Transverse colon (tissue), 4 donors: ENCODE measurements at places on chromosomes 1 and 21. TPM values are rescaled to one million over a fixed set of nuclear protein-coding genes. Genes with fewer than 3 reads are reported as not detected.
A peak's percentile ranks its signal among the peaks of the same experiment; 100 is the strongest.

DNA sequence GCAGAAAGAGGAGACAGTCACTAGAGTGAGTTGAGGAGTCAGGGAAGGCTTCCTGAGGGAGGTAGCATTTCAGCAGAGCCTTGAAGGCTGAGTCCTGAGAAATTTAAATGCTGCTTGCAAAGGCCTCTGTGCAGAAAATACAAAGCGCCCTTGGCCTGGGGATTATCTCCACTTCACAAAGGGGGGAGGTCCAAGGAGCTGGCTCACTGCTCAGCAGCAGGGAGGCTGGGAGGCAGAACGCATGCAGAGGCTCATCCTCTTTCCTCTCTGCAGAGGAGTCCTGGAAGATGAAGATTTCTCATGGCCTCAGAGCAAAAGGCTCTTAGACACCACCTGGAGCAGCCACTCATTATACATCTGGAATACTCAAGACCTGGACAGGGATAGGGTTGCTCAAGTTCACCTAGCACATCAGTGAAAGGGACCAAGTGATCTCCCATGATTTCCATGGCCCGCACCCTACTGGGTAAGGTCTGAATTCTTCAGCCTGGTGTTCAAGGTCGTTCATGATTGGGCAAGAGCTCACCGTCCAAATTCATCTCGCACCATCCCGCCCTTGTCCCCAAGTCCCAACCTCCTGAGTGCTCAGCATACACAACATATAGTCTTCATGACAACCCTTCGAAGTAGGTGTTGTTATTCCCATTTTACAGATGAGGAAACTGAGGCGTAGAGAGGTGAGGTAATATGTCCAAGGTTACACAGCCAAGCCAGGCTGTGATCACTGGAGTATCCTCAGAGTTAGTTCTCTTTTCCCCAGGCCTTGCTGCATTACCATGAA is 9.0 kb downstream of the SLC1A7 start:
- DNase-seq = no peak
- no peak overlapping the region for H3K4me3 ChIP-seq
- no peak overlapping the region for H3K27ac ChIP-seq
- H3K4me1 ChIP-seq = peaks cover 9% of the 10 kb centered on the region
- H3K27me3 ChIP-seq = no peaks in the 10 kb centered on the region
- H3K36me3 ChIP-seq = no peaks in the 10 kb centered on the region

DNA sequence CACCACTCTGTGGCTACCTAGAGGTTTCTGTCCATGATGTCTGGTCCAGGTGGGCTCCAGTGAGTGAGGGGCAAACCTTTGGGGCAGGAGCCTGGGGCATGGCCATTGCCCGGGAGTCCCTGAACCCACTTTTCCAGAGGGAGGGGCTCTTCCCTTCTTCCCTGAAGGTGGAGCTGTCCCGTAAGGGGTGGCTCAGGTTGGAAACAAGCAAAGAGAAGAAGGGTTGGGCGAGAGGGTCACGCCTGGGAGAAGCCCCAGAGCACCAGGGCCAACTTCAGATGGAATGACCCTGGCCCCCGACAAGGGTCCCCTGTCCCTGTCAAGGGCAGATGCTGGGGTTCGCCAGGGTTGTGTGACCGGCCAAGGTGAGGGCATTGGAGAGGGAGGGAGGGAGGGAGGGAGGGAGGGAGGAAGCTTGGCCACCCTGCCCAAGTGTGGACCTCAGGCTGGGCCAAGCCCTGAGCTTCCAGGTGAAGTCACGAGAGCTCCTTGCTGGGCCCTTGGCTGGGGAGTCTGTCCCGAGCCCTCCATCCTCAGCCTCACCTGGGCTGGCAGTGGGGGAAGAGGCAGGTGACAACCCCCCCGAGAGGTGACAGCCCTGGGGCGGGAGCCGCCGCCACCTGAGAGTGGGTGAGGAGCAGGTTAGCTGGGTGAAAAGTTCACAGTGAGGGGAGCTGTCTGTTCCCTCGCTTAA is 69.6 kb downstream of the DHRS3 start:
- no peak for DNase-seq
- H3K27ac ChIP-seq = peak overlapping the region; percentile 80
- no peaks in the 10 kb centered on the region for H3K27me3 ChIP-seq
- H3K4me3 ChIP-seq = no peak overlapping the region
- peaks cover 20% of the 10 kb centered on the region for H3K4me1 ChIP-seq

The CD34 gene
- 85.2 TPM for total RNA-seq

GRCh38 chr1:41803656-41804055 is 115.1 kb downstream of the HIVEP3 start:
- H3K4me3 ChIP-seq = no peak overlapping the region
- H3K36me3 ChIP-seq = no peaks in the 10 kb centered on the region
- H3K27me3 ChIP-seq = no peaks in the 10 kb centered on the region
- DNase-seq = no peak
- H3K4me1 ChIP-seq = no peaks in the 10 kb centered on the region
- no peak overlapping the region for H3K27ac ChIP-seq

The ESRRG gene
- 0.32 TPM for total RNA-seq

The NRAS gene
- total RNA-seq = 43.0 TPM

- peaks cover 25% of the 10 kb centered on the region for H3K4me1 ChIP-seq
- peak overlapping the region; percentile 10 for H3K4me3 ChIP-seq
- peak overlapping the region; percentile 83 for H3K27ac ChIP-seq
- DNase-seq = peak; percentile 20
- no peaks in the 10 kb centered on the region for H3K27me3 ChIP-seq
Observed at GRCh38 chr1:39268112-39268581, 63.7 kb downstream of the MACF1 start.

DNA sequence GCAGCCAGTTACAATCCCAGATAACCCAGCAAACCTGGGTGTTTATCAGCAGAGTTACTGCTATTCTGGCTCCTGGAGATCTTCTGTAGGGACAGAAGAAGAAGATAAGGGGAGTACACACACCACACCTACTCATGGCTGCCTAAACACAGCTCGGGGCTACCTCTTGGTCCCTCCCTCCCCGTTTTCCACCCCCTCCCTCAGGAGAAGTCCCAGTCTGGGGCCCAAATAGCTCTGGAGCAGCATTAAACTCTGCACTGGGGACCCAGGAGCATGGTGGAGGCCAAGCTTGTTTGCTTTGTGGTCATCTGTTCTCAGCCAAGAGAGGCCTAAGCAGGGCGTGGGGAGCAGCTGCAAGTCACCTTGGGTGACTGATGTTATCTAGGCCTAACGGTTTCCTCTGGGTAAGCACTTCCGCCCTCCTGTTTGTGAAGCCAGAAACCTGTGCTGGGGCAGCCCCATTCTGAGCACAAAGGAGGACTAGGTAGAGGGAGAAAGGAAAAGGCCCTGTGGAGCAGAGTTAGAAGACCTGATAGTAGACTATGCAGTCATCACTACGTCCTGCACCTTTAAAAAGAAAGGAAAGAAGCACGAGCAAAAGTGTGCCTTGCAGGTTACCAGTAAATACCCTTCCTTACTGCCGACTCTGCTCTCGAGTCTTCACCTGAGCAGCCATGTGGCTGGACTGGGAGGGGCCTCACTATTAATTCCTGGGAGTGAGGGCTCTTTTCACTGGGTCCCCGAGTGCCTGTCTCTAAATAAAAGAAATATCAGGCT is 2.0 kb upstream of the RCSD1 start:
- H3K36me3 ChIP-seq = no peaks in the 10 kb centered on the region
- peak; percentile 67 for DNase-seq
- H3K27me3 ChIP-seq = peaks cover 22% of the 10 kb centered on the region
- peak overlapping the region; percentile 82 for H3K27ac ChIP-seq

DNA sequence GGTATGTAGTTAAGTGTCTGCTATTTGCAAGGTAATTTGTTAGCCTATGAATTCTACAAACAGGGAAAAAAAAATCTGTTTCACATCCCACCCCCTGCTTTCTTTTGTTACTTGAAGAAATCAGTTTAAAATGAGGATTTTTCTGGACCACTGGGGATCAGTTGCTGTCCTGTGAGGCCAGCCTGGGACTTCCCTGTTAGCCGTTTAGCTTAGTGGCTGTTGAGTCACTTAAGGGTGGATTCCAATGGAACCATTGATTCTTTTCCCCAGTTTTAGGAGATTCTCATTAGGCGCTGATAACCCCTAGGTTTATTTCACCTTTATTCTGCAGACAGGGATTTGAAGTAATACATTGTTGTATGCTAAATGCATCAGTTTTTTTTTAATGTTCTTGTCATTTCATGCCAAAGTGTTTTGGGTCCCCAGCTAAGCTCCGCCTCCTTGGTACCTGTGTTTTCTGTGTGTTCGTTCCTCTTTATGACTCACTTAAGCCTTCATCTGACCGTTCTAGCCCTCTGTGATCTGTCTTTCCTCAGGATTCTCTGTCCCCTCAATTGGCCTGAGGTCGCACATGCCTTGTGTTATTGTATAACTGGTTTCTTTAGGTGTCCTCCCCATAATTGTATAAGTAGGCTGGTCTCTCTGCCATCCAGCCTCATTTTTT is 59.3 kb downstream of the NOS1AP start:
- no peak for DNase-seq
- peaks cover 16% of the 10 kb centered on the region for H3K4me1 ChIP-seq
- H3K4me3 ChIP-seq = no peak overlapping the region
- H3K27ac ChIP-seq = no peak overlapping the region
- H3K27me3 ChIP-seq = no peaks in the 10 kb centered on the region
- H3K36me3 ChIP-seq = no peaks in the 10 kb centered on the region

GRCh38 chr1:99704356-99704816 is 58.5 kb downstream of the PALMD start:
- H3K27ac ChIP-seq = no peak overlapping the region
- no peaks in the 10 kb centered on the region for H3K27me3 ChIP-seq
- no peaks in the 10 kb centered on the region for H3K36me3 ChIP-seq
- H3K4me3 ChIP-seq = no peak overlapping the region

The LENEP gene
- not detected for total RNA-seq

GRCh38 chr1:155324717-155325602 is 4.3 kb downstream of the RUSC1 start:
- no peaks in the 10 kb centered on the region for H3K36me3 ChIP-seq
- peak overlapping the region; percentile 100 for H3K27ac ChIP-seq
- peaks cover 34% of the 10 kb centered on the region for H3K4me1 ChIP-seq
- H3K4me3 ChIP-seq = peak overlapping the region; percentile 71

- no peak overlapping the region for H3K4me3 ChIP-seq
- H3K27me3 ChIP-seq = no peaks in the 10 kb centered on the region
- no peaks in the 10 kb centered on the region for H3K36me3 ChIP-seq
- peaks cover 39% of the 10 kb centered on the region for H3K4me1 ChIP-seq
Observed at GRCh38 chr1:8671306-8671917, 146.0 kb downstream of the RERE start.

The LHX8 gene
- not detected for total RNA-seq

GRCh38 chr1:5639106-5639722 is 353.0 kb downstream of the NPHP4 start:
- H3K27ac ChIP-seq = no peak overlapping the region
- H3K27me3 ChIP-seq = peaks cover 14% of the 10 kb centered on the region
- no peaks in the 10 kb centered on the region for H3K4me1 ChIP-seq
- no peaks in the 10 kb centered on the region for H3K36me3 ChIP-seq

The NGF gene
- not detected for total RNA-seq

- DNase-seq = no peak
- H3K4me3 ChIP-seq = no peak overlapping the region
- peaks cover 51% of the 10 kb centered on the region for H3K27me3 ChIP-seq
- no peak overlapping the region for H3K27ac ChIP-seq
- no peaks in the 10 kb centered on the region for H3K4me1 ChIP-seq
Observed at GRCh38 chr1:159205225-159205624, 550 bp downstream of the ACKR1 start.

The NCDN gene
- total RNA-seq = 9.4 TPM

DNA sequence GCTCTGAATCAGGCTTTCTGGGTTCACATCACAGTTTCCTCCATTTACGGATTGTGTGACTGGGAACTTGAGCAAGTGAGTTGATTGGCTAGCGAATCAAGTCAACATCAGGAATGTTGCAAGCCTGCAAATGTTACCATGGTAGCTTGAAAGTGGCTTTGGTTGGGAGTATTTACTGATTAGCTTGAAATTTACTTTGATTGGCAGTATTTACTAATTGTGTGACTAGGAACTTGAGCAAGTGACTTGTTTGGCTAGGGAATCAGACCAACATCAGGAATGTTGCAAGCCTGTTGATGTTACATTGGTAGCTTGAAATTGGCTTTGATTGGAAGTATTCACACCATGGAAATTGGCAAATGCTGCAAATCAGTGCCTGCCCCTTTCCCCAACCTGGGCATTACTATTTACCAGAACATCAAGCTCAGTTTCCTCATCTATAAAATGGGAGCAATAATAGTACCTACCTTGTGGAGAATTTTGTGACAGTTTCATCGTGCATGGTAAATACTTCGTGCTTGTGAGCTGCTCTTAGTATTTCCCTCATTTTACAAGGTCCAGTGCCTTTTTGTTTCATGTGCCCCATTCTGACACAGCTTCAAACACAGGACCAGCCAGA is 23.1 kb upstream of the B3GALNT2 start:
- H3K27ac ChIP-seq = no peak overlapping the region
- H3K4me1 ChIP-seq = no peaks in the 10 kb centered on the region
- no peak for DNase-seq
- no peaks in the 10 kb centered on the region for H3K27me3 ChIP-seq
- H3K4me3 ChIP-seq = no peak overlapping the region

- H3K4me3 ChIP-seq = no peak overlapping the region
- no peak overlapping the region for H3K27ac ChIP-seq
- no peaks in the 10 kb centered on the region for H3K4me1 ChIP-seq
- no peaks in the 10 kb centered on the region for H3K27me3 ChIP-seq
- no peak for DNase-seq
Observed at GRCh38 chr1:237084341-237085077, 42.5 kb downstream of the RYR2 start.

DNA sequence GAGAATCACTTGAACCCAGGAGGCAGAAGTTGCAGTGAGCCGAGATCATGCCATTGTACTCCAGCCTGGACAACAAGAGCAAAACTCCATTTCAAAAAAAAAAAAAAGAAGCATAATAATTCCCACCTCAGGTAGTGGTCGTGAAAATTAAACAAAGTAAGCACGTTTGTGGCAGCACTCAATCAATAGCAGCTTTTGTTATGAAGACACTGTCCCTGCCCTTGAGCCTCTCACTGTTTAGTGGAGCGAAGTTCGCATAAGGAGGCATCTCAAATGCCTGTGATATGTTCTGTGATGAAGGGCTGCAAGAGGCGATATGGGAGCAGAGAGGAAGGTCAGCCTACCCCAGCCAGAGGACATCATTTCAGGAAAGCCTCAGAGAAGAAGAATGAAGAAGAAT is 43.8 kb upstream of the RASAL2 start:
- no peaks in the 10 kb centered on the region for H3K27me3 ChIP-seq
- no peaks in the 10 kb centered on the region for H3K36me3 ChIP-seq
- H3K27ac ChIP-seq = no peak overlapping the region
- H3K4me1 ChIP-seq = peaks cover 8% of the 10 kb centered on the region
- no peak overlapping the region for H3K4me3 ChIP-seq

The S100A7 gene
- not detected for total RNA-seq
